ENCODE measurements at places on chromosomes 16 and 17.
A peak's percentile ranks its signal among the peaks of the same experiment; 100 is the strongest.

DNA sequence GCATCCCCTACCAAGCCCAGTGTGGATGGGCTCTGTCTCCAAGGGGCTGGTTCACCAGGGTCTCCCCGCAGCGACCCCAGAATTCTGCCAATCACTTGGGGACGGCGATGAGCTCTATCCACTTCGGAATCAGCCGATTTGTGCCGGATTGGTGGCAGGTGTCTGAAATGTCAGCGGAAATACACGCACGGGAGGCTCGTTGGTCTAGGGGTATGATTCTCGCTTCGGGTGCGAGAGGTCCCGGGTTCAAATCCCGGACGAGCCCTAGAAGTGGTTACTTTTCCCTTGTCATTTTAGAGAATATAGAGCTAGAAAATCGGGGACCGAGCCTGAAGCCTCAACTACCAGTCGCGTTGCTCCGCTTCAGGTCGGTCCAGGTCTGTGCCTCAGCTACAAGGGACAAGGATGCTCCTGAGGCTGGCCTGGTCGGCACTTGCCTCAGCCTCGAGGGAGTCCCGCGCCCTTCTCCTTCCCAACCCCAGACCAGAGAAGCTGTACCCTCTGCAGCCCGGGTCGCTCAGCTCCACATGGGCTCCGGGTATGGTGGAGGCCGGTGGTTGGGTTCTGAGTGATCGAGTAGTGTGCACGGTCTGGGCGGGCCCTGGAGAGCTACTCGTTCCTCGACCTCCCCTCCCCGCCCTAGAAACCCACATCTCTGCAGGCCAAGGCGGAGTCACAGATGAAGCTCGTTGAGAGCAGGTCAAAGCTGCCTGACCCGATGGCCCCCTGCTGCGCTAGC lies 16.0 kb upstream of the OR1F1 start:
- DNase-seq: no peak

GRCh38 chr17:20243524-20243923 lies 223.8 kb downstream of the LGALS9B start:
- DNase-seq: no peak

DNA sequence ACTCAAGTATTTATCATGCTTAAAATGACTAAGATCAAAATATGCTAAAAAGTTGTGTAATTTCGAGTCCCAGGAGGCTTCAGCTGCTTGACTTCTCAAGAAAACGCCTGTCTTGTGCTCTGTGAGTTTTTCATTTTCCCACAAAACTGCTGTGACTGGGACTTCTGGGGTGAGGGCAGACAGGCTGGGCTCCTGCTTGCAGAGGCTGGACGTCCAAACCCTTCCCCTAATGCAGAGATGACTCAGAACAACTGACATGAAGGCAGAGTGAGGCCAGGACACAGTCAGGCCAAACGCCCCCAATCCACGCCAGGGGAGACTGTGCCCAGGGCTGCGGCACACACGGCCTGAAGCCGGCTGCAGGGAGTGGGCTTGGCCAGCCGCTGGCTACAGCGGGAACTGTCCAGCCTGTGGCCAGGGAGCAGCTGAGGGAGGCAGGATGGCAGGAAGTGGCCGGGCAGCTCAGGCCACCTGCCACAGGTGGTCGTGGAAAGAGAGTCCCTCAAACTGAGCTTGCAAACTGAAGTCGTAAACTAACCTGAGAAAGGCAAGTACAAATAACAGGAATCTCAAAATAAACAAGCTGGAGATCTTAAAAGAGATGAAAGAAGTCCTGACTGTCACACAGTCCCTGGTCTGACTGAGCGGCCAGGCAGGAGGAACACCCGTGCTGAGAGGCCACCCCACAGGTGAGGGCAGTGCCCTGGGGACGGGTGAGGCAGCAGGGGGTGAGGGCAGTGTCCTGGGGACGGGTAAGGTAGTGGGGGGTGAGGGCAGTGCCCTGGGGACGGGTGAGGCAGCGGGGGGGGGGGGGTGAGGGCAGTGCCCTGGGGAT lies 21.3 kb upstream of the HEXD start:
- DNase-seq: no peak

- DNase-seq: peak; percentile 50
Measured at GRCh38 chr16:88940862-88941817, 35.9 kb downstream of the CBFA2T3 start.

- DNase-seq: no peak
Measured at GRCh38 chr17:2799653-2800052, 3.4 kb downstream of the RAP1GAP2 start.

DNA sequence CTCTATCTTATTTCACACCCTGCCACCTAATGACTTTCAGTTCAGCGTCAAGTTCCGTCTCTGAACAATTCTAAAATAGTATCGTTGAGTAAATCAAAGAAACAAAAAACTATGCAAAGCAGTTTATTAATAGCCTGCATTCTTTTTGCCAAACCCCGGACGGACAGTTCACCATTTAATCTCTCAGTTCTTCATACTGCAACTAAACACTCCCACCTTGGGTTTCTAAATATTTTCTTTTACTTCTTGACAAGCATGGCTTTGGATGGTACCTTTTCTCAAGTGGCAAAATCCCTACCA lies 1.2 kb downstream of the MYH11 start:
- no peak for DNase-seq

DNA sequence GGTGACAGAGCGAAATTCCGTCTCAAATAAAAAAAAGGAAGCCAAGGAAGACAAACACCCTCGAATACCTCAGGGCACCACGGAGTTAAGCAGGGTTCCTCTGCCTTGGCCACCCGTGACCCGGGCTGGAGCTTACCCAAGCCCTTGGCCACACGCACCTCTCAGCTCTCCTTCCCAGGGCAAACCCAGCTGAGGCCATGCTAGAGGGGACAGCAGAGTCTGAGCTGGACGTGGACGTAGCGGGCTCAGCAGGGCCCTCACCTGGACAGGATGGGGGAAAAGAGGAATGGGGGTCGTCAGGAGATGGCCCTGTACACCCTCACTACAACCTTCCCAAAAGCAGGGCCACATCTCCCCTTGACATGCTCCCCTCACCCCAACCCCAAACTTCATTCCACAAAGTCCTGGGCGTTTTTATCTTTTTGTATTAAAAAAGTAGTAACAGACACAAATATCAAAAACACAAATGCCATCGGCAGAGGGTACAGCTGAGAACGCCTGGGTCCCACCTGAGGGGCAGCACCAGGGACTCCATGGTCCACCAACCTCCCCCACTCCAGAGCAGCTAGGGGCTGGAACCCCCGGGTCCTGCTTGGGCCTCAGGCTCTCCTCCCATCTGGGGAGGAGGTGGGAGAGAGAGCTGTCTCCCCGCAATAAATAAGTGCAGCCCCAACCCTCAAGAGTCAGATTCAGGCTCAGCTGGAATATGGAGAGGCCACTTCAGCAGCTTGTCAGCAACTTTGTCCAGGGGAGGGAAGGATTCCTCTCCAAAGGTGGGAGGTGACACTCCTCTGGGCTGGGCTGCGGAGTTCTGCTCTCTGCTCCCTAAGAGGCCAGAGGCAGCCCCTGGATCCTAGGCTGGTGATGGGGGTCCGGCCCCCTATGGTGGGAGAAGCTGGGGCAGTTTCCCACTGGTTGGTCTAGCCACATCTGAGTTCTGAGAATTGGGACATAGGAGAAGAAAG lies 11.9 kb downstream of the PER1 start:
- no peak for DNase-seq

- DNase-seq: no peak
Measured at GRCh38 chr16:30920891-30921290, 2.5 kb upstream of the FBXL19 start.

- no peak for DNase-seq
Measured at GRCh38 chr16:2859686-2860265, 1.8 kb upstream of the PRSS22 start.

GRCh38 chr17:67504182-67504581 lies 127.1 kb downstream of the PITPNC1 start:
- no peak for DNase-seq

- DNase-seq: no peak
Measured at GRCh38 chr16:3363793-3364192, 8.1 kb downstream of the OR2C1 start.

DNA sequence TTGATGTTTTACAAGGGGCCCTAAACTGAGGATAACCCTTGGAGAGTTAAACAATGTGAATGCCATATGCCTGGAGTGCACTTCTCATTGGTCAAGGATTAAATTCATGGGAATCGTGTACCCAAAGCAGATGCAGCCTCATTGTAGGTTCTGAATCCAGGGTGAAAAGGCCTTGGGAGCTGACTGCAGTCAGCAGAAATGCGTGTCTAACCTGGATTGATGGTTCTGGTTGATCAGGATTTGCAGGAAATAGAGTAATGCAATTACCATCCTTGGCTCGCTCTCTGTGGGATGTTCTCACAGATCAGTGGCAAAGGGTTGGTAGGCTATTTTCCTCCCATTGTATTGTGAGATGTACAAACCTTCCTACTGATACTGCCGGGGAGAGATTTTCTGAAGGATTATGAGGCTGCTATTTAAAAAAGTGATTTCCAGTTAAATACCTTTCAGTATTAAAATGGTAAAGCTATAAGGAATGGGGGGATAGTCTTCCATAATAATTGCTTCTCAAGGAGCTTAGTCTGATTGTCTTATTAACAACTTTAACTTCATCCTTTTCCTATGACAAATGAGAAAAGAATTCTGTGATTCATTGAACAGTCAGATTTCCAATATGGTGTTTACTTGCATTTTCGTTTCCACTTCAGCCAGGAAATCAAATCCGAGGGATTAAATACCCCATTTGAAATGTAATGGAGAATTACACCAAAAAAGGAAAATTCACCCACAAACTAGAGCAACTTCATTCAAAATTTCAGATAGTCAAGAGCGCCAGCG lies 1028.1 kb upstream of the EEF2KMT start:
- DNase-seq: no peak

GRCh38 chr17:78356101-78356713 lies 3.7 kb downstream of the SOCS3 start:
- DNase-seq: peak; percentile 60

- no peak for DNase-seq
Measured at GRCh38 chr16:47892999-47893398, 262.8 kb downstream of the ABCC12 start.

DNA sequence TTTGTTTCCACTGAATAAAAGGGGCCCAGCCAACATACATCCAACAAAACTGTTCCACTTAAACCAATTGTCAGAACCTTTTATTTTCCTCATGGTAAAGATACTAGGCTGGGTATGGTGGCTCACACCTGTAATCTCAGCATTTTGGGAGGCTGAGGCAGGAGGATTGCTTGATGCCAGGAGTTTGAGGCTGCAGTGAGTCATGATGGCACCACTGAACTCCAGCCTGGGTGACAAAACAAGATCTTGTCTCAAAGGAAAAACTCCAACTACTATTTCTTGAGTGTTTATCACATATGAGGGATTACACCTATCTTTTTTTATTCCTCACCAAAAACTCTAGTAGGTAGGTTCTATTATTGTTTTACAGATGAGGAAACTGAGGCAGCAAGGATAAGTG lies 4.7 kb upstream of the PSMC5 start:
- no peak for DNase-seq

DNA sequence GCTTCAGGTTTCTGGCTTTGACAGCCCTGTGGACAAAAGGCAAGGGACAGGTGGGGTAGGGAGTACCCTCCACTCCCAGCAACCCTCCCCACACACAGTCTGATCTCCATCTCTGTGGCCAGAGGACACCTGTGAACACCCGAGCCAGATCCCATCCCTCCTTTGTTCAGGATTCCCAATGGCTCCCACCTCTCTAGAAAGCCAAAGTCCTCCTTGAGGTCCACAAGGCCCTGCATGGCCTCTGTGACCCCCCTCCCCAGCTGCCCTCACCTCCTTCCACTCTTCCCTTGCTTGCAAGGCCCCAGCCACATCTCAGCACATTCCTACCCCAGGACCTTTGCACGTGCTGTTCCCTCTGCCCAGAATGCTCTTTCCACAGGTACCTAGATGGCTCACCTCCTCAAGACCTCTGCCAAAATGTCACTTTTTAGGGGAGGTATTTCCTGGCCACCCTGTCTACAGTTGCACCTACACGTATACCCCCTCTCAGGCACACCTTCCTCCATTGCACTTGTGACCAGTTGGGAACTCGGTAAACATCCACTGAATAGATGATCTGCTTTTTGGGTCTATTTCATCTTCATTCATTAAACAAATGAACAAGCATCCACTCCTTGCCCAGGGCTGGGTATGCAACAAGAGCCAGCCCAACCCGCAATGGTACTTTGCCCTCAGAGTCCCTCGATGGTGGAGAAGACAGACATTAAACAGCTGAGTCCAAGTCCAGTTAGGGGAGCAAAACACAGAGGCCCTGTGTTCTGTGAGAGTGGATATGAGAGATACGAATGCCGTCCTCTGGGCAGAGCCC lies 107.0 kb downstream of the CRLF3 start:
- no peak for DNase-seq

DNA sequence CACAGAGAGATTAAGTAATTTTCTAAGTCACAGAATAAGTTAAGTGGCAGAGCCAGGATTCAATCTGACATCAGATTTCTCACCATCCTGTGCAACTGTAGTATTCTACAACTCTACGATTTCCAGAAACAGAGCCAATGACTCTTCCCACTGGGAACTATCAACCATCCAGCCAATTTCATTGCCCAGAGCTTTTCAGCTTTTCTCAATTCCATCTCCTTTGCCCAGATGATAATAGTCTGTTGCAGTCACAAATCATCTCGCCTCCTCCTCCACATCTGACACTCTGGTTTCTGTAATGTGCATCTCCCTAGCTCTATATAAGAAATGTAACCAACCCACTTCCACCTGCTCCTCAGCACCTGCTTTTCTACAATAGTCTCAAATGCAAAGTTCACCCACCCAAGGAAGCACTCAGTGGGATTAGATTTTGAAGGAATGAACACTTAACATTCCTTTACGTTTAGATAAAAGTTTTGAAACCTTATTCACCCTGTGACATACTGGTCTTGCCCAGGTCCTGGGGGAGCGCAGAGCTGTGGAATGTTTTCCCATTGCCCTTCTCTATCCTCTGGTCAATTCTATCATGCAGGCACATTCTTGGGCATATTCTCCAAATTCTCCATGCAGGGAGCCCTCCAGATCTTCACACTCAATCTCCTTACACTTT lies 167.8 kb upstream of the ASIC2 start:
- no peak for DNase-seq

GRCh38 chr17:7838090-7839075 lies 4.4 kb downstream of the KDM6B start:
- no peak for DNase-seq

DNA sequence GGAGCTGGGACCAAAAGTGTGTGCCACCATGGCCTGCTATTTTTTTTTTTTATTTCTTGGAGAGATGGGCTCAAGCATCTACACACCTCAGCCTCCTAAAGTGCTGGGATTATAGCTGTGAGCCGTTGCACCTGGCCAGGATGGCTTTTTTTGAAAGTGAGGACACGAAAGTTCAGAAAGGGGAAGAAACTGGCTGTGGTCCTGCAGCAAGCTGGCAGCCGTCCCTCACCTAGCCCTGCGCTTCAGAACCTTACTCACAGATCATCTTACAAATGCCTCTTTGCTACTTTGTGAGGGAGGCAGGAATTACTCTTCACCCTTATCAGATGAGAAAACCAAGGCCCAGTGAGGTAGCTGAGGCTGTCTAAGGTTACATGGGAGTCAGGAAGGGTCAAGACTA lies 4.5 kb upstream of the PPY start:
- DNase-seq: no peak

- peak; percentile 14 for DNase-seq
Measured at GRCh38 chr16:57061084-57061905, 31.1 kb upstream of the CPNE2 start.
